ENCODE measurements at places on chromosomes 3 and 15.

DNA sequence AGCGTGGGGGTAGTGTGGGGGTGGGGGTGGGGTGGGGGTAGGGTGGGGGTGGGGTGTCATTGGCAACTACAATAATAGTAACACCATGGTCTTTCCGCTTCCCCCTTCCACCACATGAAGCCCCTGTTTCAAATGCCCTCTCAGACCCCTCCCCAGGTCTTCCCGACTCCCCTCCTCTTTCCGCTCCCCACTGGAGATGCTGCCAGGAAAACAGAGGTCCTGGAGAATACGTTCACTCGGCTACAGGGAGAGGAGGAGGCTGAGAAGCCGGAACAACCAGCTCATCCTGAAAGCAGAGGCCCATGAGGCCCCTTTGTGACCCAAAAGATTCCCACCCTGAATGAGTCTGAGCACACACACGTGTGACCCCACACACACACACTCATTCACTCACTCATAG lies 75.4 kb downstream of the CPN2 start:
- DNase-seq, result no peak

GRCh38 chr15:23039917-23040281 lies 530 bp upstream of the TUBGCP5 start:
- DNase-seq, result no peak

- no peak for DNase-seq
Observed at GRCh38 chr15:62128916-62129315, 36.2 kb downstream of the C2CD4B start.

DNA sequence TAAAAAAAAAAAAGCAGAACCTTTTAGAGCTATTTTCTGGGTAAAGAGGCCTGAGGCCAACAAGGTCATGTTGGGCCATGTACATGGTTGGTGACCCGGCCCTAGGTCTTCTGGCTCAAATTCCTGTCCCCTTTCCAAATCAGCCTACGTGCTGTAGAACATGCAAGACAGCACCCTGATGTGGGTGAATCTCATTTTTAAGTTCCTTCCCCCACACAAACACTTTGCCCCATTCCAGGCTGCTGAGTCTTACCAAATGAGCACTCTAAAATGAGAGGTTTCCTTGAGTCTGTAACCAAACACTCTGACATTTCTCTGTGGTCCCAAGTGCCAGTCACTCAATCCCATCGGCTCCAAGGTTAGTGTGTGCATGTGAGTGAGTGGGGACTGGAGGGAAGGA lies 9.4 kb downstream of the BCL6 start:
- DNase-seq, result peak; percentile 18

- DNase-seq, result peak; percentile 66
Observed at GRCh38 chr3:106206146-106206545, 337.3 kb upstream of the CBLB start.

DNA sequence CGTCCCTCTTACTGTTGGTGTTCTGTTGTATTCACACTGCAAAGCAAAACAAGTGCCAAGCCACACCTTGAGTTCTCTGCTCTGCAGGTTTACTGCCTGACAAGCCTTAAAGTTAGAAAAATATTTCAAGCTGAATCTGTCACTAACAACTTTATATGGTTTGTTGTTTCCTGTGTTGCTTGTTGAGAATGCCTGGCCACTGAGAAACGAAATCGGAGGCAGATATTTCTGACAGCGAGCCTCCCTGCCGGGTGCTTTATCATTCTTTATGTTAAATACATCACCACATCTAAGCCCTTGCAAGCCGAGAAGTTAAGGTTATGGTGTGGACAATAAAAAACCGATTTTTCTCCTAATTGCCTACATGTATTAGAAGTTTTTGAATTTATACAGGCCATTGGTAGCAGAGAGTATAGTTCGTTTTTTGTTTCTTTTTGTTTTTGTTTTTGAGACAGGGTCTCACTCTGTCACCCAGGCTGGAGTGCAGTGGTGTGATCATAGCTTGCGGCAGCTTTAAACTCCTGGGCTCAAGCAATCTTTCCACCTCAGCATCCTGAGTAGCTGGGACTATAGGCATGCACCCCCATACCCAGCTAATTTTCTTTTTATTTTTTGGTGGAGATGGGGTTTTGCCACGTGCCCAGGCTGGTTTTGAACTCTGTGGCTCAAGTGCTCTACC lies 188.4 kb upstream of the ICE2 start:
- DNase-seq, result no peak

DNA sequence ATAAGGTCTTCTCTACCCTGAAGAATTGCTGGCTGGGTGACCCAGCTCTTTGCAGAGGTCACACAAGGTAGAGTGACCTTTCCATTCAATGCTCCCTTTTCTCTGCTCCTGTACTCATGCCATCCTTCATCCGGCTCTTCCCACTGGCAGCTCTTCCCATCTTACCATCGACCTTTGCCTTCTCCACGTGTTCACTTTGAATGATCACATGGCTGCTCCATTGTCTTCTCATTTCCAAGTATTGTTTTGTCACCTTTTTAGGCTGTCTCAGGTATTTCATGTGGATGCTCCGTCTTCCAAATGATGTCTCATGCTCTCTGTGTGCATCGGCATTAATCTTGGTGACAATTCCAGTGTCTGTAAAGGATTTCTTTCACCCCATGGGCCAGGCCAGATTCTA lies 76.6 kb upstream of the ONECUT1 start:
- no peak for DNase-seq

DNA sequence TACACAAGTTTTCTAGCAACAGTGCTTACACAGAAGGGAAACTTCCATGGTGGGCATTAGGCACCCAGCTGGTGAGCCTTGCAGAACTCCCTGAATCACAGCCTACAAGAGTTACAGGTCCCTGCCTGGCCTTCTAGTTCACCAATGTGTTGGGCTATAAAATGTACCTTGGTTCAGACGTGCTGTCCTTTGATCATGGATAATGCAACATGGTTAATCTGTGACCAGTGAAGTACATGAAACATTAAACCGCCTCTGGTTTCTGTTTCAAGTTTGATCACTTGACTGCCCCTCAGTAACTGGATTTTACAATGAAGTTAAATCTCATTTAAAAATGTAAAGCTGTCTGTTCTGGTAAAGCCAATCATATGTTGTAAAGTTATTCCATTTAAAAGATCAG lies 51.8 kb downstream of the FMN1 start:
- no peak for DNase-seq

DNA sequence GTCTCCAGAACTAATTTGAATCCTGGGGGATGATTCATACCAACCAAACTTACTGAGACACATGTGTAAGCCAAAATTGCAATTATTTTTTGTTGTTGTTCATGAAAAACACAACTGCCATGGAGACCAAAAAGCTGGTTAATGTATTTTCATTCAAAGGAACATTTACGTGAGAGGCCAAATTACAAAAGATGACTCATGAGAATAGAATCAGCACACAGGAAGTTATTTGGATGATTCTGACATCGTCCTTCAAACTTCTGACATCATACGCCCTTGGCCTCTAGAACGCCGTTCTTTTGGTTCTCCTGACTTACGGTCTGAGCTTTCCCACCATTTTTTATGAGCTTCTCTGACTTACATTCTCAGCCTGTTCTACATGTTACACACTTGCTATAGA lies 3.0 kb upstream of the ZNF280D start:
- DNase-seq, result peak; percentile 30

DNA sequence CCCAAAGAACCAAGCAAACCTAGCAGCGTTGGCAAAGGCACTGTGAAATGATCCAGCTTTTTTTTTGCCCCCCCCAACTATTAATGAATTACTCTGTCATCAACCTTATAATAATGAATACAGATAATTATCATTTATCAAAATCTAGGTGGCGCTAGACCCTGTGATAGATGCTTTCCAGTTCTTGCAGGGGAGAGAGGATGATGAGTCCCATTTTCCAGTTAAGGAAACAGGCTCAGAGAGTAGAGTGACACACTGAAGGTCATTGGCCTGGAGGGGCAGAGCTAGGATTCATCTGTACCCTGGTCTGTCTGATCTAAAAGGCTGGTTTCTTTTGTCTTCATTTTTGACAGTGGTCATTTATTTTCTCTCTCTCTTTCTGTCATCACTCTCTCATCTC lies 5.0 kb downstream of the ACOX2 start:
- no peak for DNase-seq

GRCh38 chr3:61926923-61927322 lies 365.6 kb downstream of the PTPRG start:
- peak; percentile 86 for DNase-seq

DNA sequence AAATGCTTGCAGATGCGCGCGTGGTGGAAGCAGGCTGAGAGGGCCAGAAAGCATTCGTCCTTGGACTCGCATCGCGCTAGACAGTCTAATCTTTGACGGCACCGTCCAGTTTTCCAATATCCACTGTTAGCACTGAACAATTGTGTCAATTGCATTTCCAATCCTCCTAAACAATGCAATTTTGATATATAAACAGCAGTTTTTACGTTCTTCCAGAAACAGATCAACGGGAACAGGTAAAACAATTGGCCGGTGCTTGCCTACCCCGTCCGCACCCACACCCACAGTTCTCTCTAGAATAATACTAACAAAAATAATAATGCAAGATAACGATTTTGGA lies 17.2 kb downstream of the CPN2 start:
- no peak for DNase-seq

- DNase-seq, result no peak
Observed at GRCh38 chr15:64051407-64052259, 5.3 kb upstream of the DAPK2 start.

DNA sequence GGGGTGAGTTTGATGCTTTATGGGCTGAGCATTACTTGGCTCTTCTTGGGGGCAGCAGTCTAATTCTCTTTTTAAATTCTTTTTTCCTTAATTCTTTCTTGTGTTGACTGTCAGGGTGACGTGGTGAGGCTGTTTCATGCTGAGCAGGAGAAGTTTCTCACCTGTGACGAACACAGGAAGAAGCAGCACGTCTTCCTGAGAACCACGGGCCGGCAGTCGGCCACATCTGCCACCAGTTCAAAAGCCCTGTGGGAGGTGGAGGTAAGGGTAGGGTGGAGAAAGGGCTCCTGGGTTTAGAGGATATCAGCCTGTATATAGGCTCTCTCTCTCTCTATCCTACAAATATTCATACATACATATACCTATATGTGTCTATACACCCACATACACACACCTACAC lies 152.3 kb downstream of the ITPR1 start:
- DNase-seq, result no peak

- DNase-seq, result no peak
Observed at GRCh38 chr15:88949734-88950400, 36.7 kb upstream of the MFGE8 start.
